ENCODE measurements at places on chromosomes 7 and 10.

DNA sequence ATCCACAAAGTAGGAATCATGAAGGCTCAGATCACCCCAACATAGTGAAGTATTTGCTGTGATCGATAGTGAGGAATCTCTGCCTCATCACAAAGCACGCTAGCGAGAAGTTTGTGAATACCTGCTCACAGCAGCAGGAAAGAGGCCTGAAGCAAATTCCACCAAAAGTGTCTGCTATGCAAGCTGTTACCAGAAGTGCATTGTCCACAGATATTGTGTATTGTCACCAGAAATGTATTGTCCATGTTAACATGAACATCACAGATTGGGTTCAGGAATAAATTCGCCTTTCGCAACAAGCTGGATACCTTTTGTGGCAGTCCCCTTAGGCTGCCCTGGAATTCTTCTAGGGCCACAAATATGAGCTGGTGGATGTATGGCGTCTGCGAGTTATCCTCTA is 127.9 kb downstream of the MARCHF5 start:
- DNase-seq = no peak

DNA sequence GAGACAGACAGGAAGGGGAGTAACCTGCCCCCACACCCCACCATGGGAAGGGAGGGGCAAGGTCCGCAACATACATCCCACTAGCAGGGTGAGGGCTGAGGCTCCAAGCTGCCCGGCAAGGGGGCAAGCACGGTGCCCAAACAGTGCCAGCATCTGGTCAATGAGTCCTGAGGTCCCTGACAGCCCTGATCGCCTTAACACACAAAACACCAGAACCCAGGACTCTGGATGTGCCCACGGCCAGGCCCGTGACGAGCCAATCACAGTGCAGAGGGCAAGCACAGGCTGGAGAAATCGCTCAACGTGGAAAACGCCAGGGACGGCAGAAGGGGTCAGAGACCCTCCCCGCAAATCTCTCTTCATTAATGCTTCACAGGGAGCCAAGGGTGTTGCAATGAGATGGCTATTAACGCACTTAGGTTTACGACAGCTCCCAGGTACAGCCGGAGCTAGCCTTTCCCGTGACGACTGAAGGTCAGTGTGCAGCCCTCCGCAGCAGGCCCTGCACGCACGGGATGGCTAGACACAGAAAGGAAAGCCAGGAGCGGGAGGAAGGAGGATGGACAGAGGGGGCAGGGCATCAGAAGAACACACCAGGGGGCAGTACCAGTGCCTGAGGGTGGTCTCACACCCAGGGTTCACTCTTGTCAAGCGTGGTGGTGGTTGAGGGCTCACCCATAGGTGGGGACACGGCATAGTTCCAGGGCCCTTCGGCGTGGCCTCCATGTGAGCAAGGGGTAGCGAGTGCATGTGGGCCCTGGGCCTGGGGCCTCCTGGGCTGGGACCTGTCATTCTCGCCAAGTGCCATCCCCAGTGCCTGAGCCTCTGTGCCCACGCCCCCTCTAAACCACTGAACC is 220.5 kb downstream of the MAD1L1 start:
- DNase-seq = no peak

DNA sequence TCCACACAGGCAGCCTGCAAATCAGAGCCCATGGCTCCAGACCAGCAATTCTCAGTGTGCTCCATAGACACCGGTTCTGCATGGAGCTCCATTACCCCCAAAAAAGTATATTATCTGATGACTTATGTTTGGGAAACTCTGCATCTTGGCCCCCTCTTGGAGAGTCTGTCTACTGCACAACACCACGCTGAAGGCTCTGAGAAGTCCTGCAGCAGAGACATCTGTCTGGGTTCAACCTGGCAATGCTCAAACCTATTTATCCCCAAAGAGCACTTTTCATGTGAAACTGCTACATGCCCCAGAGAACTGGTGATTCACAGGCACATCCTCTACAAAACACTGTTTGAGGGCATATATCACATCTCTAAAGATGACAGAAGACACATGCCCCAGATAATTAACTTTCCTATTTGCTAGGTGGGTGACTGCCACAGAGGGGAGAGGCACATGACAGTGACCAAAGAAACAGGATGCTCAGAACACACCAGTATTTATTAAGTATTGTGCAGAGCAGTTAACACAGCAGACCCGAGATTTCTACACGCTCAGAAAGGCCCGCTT is 83.8 kb downstream of the DLG5 start:
- no peak for DNase-seq

GRCh38 chr7:91280185-91280584 is 16.0 kb downstream of the FZD1 start:
- DNase-seq = no peak

Data from AG09309 (cell line).